Activated naive CD4-positive, alpha-beta T cell (primary cell): ENCODE measurements at places on chromosomes 5 and 9.

DNA sequence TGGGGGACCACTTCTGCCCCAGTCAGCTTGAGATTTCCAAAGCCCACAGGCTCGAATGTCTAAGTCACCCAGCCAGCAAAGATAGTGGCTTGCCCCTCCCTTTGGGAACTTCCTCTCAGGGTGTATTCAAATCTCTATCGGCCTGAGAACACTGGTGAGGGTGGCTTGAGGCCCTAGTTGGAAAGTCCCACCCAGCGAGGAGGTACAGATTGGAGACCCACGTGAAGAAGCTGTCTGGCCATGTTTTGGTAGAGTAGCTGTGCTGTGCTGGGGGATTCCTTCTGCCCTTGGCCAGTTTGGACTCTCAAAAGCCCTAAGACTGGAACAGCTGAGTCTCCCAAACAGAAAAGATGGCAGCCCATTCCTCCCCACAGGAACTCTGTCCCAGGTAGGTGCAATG is 172.7 kb upstream of the RIOK2 start:
- no peak for DNase-seq

DNA sequence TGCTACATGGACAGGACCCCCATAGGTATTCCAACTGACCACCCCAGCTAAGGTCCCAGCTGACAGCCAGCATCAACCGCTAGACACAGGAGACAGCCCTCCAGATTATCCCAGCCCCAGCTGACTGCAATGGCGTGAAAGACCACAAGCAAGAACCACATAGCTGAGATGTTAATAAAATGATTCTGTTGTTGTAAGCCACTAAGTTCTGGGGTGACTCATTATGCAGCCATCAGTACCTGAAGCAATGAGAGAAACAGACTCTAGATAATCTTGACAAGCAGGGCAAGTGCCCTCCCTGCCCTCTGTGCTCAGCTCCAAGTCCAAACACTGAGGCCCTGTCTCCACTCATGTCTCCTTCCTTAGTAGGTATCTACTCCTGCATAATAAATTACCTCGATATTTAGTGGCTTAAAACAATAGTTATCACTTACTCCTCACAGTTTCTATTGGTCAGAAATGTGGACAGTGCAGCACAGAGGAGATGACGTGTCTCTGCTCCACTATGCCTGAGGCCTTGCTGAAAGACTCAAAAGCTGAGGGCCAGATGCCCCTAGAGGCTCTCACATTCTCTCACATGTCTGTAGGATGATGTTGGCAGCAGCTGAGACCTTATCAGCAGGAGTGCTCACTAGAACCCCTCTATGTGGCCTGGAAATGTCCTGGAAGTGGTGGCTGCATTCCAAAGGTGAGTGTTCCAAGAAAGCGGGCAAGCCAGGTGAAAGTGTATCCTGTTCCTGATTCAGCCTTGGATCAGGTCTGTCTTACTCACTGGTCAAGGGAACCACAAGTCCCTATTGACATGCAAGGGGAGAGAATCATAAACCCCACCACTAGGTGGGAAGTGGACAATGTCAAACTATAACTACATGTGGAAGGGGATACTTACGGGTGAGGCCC is 2.5 kb downstream of the MGAT1 start:
- no peak for DNase-seq

GRCh38 chr9:70259512-70259802 is 679 bp downstream of the SMC5 start:
- no peak for DNase-seq

DNA sequence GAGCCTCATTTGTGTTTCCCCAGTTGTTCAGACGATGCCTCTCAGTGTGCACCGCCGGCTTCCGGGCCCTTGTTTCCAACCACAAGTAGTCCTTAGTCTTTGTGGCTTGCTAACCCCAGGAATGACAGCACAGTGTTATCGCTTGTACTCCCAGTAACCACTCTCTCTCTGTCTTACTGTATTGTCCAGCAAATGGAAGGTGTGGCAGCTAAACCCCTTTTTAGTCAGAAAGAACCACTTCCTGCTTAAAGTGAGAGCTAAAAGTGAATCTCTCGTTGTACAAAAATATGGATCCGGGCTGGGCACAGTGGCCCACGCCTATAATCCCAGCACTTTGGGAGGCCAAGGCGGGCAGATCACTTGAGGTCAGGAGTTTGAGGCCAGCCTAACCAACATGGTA is 61.3 kb downstream of the ENC1 start:
- peak; percentile 8 for DNase-seq

GRCh38 chr9:74973714-74974113 is 21.0 kb upstream of the C9orf40 start:
- no peak for DNase-seq

DNA sequence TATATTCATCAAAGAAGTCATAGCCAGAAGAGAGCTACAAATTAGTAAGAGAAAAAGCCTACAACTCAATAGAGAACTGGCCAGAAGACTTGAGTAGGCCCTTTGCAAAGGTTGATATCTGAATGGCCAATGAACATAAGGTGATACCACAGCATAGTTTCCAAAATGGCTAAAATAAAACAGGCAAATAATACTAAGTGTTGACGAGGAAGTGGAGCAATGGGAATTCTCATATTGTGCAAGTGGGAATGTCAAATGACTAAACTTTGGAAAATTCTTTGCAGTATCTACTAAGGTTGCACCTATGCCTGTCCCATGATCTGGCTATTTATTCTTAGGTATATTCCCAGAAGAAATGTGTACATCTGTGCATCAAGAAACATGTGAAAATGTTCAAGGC is 48.3 kb downstream of the BOD1 start:
- DNase-seq, result no peak

DNA sequence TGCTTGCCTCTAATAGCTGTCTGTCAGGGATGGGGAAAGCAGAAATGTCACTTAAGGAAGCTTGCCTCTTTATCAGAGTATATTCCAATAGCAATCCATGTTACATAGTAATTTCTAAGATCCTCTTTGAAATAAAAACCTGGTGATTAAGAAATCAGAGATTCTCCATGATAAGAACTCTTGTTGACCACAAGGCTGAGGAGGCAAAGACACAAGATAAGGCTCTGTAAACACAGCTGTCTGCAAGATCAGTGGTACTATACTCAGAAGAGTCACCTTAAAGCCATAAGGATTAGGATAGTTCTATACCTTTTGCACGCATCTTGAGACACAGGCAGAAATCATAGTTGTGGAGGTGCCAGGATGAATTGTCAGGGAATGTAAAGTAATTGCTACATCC is 40.3 kb downstream of the HEXB start:
- no peak for DNase-seq

- DNase-seq, result no peak
Observed at GRCh38 chr5:143196601-143197259, 206.8 kb downstream of the NR3C1 start.

DNA sequence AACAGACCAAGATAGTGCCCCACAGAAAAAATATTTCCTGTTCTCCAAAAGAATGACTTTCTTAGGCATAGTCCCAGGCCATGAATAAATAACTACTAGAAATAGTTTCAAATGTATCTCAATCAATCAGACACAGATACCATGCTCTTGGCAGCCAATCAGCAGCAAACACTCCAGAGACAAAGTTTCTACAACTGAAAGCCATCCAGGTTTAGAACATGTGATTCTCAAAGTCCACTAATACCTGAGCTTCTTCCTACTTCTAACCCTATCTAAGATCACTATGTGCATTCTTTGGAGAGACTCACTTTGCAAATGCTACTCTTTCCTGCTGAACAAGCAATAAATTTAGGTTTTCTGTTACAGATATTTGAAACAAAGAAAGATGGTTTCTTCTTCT is 425.8 kb upstream of the GRIN3A start:
- no peak for DNase-seq

GRCh38 chr5:74026310-74026709 is 400.3 kb downstream of the ARHGEF28 start:
- DNase-seq, result no peak

GRCh38 chr5:3121813-3122212 is 370.3 kb upstream of the IRX2 start:
- no peak for DNase-seq

- no peak for DNase-seq
Observed at GRCh38 chr9:127075624-127076372, 46.6 kb downstream of the ANGPTL2 start.

DNA sequence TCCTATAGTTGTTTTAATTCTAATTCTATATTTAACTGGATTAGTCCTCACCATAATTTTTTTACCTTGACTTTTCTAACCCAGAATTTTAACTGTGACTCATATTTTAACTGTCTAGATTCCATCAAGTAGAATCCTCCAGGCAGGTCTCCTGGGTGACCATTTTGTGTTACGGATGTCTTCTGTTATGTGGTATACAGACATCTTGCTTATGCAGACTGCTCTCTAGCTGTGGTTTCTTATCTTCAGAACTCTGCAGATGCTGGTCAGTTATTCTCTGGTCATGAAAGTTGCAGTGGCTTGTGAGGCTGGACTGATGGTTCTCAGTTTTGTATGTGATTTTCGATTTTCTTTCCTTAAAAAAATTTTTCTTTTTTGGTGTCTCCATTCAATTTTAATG is 139.4 kb downstream of the ATG10 start:
- no peak for DNase-seq

GRCh38 chr5:6780802-6781391 is 67.7 kb downstream of the TENT4A start:
- no peak for DNase-seq
